EL (cell line): ENCODE measurements at places on chromosomes 11 and 22.

DNA sequence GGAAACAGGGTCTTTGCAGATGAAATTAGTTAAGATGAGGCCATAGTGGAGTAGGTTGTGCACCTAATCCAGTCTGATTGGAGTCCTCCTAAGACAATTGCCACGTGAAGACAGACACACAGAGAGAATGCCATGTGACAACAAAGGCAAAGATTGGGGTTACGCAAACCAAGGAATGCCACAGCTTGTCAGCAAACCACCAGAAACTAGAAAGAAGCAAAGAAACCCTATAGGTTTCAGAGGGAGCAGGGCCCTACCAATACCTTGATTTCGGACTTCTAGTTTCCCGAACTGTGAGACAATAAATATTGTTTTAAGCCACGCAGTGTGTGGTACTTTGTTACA lies 8.2 kb upstream of the LAYN start:
- DNase-seq: no peak

DNA sequence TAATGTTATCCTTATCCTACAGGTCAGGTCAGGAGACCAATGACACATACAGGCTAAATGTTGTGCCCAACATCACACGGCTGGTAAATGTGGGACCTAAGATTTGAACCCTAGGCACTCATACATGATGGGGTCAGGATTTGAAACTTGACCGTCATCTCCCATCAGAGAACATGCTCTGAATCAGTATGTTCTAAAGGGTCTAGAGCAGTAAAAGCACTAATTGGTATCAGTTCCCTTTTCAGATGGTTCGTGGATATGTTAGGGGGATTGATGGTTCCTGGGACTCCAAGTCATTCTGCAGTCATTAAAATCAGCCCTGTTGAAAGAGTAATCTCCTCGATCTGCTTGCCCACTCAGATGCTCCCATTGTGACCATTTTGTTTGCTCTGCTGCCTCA lies 65.5 kb downstream of the BMAL1 start:
- DNase-seq: no peak

- no peak for DNase-seq
Measured at GRCh38 chr11:86588566-86589090, 83.8 kb downstream of the ME3 start.

GRCh38 chr11:34251589-34251980 lies 106.2 kb downstream of the ABTB2 start:
- peak; percentile 22 for DNase-seq

GRCh38 chr11:75214411-75214821 lies 26.2 kb upstream of the TPBGL start:
- peak; percentile 71 for DNase-seq

DNA sequence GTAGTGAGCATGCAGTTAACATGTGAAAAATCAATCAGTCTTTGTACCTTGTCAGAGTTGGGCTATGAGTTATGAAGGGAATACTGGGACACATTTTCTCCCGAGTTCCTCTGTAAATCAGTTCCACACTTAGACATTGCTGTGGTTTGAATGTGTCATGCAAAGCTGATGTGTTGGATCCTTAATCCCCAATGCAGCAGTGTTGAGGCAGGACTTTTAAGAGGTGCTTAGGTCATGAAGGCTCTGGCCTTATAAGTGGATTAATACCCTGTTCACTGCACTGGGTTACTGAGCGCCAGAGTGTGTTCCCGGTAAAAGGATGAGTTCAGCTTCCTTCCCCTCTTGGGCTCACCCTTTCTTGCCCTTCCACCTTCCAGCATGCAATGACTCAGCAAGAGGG lies 742.1 kb upstream of the TENM4 start:
- no peak for DNase-seq

DNA sequence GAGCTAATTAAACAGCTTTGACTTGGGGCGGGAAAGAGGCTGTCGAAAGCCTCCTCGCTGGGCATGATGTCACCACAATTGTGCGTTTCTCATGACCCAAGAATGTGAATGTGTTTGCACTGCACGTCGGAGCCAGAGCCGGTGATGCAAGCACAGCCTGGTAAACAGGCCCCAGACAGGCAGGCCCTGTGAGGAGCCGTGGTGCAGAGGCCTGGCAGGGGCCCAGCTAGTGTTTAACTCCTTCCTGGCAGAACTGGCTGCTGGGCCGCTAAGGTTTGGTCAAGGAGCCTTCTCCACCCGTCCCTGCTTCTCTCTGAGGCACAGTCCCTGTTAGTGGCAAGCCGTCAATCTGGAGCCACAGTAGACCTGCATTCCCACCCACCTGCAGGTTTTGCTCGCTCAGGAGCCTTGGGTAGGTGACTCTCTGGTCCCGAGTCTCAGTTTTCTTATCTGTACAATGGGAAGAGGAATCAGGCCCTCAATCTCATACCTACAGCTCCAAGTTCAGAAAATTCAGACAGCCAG lies 25.4 kb upstream of the SMTN start:
- peak; percentile 99 for DNase-seq

- no peak for DNase-seq
Measured at GRCh38 chr11:69702769-69703452, 911 bp downstream of the FGF19 start.

DNA sequence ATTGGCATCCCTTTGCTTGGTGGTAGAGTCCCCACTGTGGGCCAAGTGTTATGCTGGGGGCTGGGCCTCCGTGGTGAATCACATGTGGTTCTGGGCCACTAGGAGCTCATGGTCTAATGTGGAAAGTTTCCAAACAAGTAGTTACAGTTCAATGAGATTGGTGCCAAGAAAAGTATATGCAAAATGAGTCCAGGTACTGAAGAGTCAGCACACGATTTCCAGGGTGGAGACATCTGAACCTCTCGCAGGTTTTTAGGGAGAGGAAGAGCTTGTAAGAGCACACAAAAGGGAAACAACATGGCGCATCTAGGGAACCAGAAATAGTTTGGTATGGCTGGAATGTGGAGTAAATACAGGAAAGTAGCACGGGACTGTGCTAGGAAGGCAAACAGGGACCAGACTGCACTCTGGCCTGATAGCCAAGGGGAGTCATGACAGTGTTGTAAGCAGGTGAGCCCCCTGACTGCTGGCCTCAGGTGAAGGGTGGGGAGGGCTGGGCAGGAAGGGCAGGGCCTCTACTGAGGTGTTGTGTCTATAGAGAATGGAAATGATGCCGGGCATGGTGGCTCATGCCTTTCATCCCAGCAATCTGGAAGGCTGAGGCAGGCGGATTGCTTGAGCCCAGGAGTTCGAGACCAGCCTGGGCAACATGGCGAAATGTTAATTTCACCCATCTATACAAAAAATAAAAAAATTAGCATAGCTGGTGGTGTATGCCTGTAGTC lies 12.6 kb downstream of the POLR2F start:
- peak; percentile 24 for DNase-seq

DNA sequence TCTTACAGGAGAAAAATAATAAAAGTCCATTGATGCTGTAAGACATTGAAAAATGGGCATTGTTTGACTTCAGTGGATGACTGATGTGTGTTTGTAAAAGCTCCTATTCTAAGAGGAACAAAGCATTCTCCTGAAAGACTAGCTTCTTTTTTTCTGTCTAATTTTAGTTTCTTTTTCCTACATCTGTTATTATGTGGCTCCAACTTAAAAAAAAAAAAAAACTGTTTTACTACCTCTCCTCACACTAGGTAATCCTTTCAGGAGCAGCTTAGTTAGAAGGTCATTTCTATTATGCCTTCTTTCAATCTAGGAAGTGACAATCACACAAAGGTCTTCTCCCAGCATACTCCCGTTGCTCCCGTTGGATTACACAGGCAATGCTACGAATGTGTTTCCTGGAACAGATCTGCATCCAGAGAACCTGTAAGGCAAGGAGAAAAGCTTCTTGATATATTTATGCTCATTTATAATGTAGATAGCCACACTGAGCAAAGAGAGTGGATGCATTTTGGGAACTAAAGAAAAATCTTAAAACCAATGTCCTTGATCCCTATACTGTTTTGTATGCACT lies 595.1 kb upstream of the CCDC179 start:
- no peak for DNase-seq

GRCh38 chr22:29434288-29434687 lies 4.1 kb upstream of the RFPL1 start:
- no peak for DNase-seq

DNA sequence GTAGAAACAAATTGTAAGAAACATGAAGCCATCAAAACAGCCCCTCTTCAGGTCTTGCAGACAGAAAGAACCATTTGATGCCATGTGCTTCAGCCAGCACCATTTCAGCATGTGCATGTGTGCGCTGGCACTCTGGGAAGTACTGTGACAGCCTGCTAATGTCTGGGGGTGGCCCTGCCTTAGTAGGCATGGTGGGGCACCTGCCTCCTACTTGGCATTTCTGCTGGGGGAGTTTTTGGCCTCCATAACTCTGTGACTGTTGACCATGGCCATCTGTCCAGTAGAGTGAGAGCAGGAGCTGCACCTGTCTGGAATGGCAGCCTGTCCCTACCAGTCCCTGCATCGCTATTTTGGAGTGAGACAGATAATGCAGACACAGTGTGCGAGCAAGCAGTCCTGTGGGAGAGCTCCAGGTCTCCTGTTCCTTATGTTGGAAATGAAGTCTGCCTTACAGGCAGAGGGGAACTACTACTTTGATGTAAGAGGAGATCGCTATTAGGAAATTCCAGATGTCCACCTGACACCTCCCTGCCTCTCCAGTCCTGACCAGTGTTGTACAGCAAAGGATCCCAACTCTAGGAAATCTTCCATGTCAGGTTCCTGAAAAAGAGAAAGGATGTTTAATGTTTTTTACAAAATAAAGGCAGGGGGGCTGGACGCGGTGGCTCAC lies 102.5 kb downstream of the ATXN10 start:
- no peak for DNase-seq

- DNase-seq: no peak
Measured at GRCh38 chr11:23569134-23569533, 708.9 kb upstream of the CCDC179 start.

GRCh38 chr22:44231233-44231632 lies 50.5 kb downstream of the PARVG start:
- DNase-seq: no peak

DNA sequence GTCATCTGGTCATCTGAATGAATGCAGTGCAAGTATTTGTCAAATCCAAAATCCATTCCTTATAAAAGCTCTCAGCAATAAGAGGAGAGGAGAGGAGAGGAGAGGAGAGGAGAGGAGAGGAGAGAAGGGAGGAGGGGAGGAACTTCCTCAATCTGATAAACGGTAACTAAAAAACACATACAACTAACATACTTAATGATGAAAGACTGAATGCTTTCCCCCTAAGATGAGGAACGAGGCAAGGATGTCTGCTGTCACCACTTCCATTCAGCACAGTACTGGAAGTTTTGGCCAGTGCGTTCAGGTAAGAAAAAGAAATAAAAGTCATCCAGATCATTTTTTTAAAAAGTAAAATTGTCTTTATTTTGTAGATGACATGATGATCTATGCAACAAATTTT lies 80.4 kb downstream of the CD82 start:
- no peak for DNase-seq

DNA sequence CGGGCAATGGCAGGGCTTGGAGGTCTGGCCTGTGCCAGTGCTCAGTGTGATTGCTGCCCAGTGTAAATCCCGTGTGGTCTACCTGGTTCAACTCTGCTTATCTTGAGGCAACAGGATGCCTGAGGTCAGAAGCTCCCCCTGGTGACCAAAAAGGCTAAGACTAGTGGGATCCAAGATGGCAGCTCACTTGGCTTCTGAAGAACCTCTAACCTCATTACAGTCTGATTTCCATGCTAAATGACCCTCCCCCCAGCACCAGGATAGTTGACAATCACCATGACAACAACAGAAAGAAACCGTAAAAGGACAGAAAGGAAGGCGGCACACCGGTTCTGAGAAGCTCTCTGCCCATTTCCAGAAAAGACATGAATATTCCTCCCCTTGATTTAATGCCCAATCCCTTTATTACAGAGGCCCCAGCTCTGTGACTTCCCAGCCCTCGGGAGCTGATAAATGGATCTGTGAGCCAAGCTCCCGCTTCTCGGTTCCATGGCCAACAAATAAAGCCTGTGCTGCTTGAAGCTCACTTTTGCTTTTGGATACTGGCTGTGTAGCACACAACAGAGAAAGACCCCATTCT lies 398.4 kb downstream of the CTTN start:
- DNase-seq: no peak

GRCh38 chr22:40056559-40056958 lies 61.8 kb downstream of the FAM83F start:
- DNase-seq: no peak

GRCh38 chr11:72577271-72577721 lies 96.9 kb downstream of the PDE2A start:
- DNase-seq: no peak

DNA sequence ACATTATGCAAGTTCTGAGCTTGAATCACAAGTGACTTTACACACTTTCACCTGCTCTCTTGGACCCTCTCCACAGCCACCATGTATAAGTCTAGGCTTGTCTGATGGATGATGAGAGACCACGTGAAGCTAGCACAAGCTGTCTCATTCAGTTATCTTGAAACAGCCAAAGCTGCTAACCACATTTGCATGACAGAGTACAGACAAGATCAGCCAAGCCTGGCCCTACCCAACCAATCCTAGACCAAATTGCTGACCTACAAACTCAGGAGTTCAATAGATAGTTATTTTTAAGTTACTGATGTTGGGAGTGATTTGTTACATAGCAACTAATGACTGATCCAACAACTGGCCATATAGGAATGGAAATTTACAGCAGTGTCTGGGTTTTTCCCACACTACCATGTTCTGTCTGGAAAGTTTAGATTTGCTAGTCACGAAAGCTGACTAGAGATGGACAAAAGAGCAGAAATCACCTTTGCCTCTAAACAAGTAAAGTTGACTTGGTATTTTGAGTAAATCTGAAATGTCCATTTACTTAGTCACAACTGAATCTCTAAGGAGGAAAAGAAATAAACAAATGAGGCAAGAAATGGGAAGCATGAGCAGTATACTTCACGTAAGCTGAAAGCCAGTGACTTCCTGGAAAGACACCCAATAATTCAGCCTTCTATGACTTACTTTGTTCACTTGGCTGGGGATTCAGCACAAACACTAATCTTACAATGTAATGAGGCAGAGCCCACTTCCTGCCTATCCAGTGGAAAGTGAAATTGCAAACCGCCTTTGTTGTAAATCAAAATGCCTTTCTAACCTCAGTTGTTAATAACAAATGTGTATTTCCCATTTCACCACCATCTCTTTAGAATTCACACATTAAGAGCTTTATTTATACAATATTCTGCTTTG lies 101.7 kb downstream of the FAM181B start:
- DNase-seq: no peak

GRCh38 chr11:60925868-60926267 lies 1.6 kb downstream of the TMEM132A start:
- DNase-seq: peak; percentile 88
